ENCODE measurements at places on chromosomes 4 and X.

DNA sequence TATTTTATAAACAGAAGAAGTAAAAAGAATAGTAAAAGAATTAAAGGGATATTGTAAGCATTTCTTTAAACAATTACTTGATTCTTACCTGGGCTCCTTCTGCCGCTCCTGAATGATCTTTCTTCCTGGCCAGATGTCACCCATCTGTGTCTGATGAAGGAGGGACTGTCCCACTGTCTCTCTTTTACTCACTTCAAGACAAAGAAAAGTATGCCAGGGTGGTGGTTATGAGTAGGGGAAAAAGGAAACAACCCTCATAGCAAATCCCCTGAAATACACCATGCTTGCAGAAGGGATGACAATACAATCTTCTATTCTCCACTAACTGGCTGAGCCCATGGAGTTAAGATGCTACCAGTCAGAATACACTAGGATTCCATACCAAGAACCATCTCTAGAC lies 31.1 kb downstream of the SYTL4 start:
- no peak for DNase-seq

GRCh38 chr4:133403913-133404312 lies 254.8 kb downstream of the PCDH10 start:
- DNase-seq, result no peak

DNA sequence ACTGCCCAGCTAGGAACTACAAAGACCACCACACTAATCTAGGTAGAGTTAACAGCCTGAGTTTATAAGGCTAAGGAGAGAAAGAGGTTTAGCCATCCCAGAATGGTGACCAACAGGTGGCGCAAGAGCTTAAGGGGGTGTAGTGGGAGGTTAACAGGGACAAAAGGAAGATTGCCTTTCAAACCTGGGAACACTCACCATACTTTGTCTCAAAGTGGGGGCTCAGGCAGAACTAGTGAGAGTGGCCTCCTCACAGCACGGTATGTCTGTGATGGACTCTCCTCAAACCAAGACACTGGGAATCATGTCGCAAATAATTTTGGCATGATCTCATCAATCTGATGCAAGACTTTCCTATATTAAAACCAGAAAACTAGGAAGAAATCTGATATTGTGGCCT lies 23.4 kb downstream of the CCNI start:
- DNase-seq, result peak; percentile 33

DNA sequence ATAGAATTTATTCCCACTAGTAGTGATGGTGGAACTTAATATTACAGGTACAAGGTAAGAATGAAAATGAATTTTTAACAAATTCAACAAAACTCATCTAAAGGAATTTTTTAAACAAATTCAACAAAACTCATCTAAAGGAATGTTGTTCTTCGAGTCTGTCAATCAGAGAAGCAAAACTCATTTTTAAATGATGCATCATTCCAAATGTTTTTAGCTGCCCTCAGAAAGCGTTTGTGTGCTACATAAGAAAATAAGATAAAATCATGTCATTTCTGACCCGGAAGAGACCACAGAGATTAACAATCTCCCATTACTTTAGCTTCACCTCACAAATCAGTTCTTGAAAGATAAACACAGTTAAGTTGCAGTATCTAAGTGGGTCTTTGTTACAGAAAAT lies 129.4 kb downstream of the REELD1 start:
- no peak for DNase-seq

GRCh38 chr4:138086611-138087041 lies 155.5 kb downstream of the SLC7A11 start:
- DNase-seq, result no peak

- no peak for DNase-seq
Measured at GRCh38 chr4:86938771-86939520, 4.1 kb downstream of the AFF1 start.

- no peak for DNase-seq
Measured at GRCh38 chr4:20870436-20870835, 170.2 kb downstream of the PACRGL start.

GRCh38 chr4:153684182-153684970 lies at the start of gene TLR2:
TSS of gene TLR2 (plus strand) at chr4:153684280. CDS start at chr4:153702908, 18,628 bp downstream.
- peak; percentile 66 for DNase-seq

DNA sequence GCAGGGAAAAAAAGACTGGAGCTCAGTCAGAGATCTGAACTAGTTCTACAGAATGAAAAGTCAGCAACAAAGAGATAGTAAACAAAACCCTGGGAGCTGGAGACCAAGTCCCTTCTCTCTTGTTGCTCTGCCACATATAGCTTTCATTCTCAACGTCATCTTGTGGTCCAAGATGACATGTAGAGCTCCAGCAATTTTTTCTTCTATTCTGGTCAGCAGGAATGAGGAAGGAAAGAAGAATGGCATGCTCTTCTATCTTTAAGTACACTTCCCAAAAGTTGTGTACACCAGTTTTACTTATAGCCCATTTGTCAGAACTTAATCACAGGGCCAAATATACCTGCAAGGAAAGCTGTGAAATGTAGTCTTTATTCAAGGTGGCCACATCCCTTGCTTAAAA lies 45.6 kb downstream of the RAP2C start:
- DNase-seq, result no peak

DNA sequence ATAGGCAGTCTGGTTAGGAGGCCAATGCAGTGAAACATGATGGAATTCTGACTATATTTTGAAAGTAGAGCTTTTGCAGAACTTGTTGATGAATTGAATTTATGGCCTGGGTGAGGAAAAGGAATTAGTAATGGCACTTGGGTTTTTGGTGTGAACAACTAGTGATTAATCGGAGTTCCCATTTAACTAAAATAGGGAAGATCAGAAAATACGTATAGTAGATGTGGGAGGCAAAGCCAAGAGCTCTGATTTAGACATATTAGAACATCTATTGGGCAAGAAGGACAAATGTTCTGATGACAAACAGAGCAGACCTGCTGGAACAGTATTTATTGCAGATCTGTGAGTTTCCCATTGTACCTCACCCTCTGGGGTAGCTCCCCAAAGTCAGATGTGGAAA lies 12.3 kb upstream of the NDP start:
- DNase-seq, result no peak

DNA sequence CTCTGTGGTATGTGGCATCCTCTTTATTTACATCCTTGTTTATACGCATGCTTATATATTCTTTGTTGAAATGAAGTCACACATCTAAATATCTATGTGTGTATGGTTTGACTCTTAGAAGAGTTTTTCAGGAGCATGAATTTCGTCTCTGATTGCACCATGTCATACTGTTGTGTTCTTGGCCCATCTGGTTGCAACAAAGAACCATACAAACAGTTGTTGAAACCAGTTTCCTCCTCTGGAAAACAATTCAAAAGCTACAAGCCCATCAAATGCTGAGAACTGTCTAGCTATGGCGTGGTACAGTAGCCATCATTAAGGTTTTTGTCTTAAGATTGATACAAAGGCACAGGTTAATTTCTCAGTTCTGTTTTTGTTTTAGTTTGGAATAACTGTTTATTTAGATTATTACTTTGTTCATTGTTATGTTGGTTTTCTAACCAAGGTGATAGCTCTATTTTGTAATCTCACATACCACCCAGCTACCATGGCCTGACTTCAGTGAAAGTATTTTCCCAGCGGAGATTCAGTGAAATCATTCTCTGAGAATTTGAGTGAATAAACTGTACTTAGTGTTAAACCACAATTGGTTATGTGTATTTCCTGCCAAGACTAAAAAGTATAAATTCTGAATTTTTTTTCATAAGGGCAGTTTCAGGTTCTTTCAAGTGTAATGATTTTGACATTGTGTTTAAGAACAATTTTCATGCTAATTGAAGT lies 91.0 kb downstream of the ARHGAP24 start:
- DNase-seq, result no peak

- DNase-seq, result no peak
Measured at GRCh38 chrX:44927398-44927797, 54.4 kb downstream of the KDM6A start.

DNA sequence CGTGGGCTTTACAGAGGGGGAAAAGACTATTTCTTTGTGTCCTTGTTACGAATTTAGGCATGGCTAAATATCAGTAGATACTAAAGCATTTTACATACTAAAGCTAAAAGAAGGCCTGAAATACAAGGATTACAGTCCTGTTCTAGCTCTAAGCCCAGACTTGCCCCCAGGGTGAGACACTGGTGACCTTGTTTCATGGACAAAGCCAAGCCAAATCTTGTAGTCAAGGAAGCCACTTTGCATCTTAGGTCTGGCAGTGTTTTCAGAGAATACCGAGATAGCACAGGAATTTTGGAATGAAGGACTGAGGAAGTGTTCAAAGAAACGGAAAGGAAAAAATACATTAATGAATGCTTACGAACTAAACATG lies 733 bp upstream of the G3BP2 start:
- DNase-seq, result no peak

GRCh38 chr4:155780775-155781174 lies 22.0 kb downstream of the GUCY1B1 start:
- no peak for DNase-seq

DNA sequence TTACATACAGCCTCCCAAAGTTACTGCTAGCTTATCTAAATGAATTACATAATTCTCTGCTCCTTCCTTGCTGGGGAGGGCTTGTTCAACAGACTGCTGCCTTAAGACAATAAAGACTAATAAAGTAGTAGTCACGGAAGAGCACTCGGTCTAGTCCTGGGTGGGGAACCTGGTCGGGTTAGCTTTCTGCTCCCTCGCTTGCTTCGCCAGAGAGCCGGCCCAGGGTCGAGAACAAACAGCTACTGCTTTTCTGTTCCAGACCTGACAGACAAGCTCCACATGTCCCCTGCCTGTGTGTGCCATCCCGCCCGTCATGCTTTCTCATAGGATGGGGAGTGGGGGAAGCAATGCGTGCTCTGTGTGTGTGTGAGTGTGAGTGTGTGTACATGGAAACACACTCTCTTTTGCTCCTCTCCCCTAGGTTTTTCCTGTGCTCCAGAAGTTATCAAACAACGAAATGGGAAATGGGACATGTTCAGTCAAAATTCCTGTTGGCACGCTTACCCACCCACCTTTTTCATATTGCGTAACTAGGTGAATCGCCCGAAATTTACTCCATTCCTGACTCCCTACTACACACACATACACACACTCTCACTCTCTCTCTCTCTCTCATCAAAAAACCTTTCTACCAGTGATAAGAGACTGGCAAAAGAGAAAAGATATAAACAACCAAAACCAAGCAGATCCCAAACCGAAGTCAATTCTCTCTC lies 1.3 kb downstream of the NPY1R start:
- no peak for DNase-seq

DNA sequence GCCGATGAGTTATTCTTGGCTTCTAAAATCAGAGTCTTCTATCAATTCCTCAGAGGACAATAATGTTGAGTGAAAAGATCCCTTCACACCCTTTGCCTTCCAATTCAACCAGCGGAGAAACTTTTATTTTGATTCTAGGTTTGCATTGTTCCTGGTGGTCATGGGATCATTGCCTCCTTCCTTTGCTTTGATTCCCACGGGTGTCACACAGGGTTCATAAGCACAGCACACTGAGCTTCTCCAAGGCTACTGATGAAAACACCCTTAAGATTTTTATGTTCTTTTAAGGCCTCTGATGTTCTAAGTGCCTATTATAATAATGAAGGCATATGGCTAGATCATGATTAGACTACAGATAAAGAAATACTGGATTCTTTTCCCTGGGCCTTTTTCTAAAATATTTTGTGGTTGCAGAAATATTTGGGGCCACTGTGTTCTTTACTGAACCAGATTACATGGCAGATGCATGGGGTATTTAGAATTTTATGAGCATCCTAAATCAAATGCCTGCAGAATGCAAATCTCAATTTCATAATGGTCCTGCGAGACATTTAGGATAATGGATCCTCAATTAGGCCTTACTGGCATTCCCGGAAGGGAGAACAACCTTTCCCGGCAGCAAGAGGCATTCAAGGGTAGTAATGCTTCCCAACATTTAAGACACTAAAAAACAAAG lies 43.9 kb upstream of the FGFBP2 start:
- no peak for DNase-seq

- no peak for DNase-seq
Measured at GRCh38 chr4:7334521-7335275, 100.0 kb downstream of the PSAPL1 start.

GRCh38 chr4:154692304-154692818 lies 51.4 kb upstream of the LRAT start:
- DNase-seq, result no peak

- DNase-seq, result no peak
Measured at GRCh38 chrX:23662853-23663252, 4.4 kb upstream of the PRDX4 start.

- DNase-seq, result no peak
Measured at GRCh38 chr4:42512226-42512625, 114.9 kb downstream of the SHISA3 start.

GRCh38 chr4:2691313-2691712 lies 64.8 kb downstream of the TNIP2 start:
- DNase-seq, result no peak

GRCh38 chr4:106315968-106316772 lies at the start of the genes AIMP1 and TBCK:
TSS of gene AIMP1 (plus strand) at chr4:106316550. CDS start at chr4:106325010, 8,460 bp downstream.
TSS of gene TBCK (minus strand) at chr4:106316209. CDS start at chr4:106308960, 7,249 bp downstream.
- peak; percentile 78 for DNase-seq

GRCh38 chrX:119636419-119636818 lies 30.2 kb upstream of the NKRF start:
- DNase-seq, result no peak

DNA sequence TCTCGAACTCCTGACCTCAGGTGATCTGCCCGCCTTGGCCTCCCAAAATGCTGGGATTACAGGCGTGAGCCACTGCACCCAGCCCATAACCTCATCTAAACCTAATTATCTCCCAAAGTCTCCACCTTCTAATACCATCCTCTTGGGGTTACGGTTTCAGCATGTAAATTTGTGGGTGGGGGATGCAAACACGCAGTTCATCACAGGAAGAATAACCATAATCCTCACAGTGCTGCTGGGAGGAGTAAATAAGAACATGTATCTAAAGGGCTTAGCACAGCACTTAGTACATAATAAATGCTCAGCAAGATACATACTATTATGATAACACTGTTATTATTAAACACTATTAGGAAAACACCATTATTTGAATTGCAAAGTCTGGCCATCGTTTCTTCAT lies 116.4 kb downstream of the CORIN start:
- no peak for DNase-seq

DNA sequence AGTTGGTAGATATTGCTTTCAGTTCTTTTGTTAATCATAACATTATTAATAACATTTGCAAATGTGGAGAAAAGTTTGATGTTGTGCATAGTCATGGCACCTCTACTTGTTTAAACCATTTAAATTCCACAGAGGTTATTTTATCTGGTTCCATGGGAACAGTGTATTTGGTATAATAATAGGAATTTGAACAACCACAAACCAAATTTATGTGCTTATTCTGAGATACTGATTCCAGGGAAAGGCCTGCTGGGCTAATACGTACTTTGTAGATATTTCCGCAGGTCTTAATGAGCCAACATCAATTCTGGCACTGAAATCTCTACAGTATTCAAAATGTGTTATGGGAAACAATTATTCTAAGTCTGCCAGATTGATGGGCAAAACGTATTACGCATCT lies 319.0 kb downstream of the DKK2 start:
- no peak for DNase-seq

Data from activated B cell treated with CpG ODN at 0.5 μM for 24 hours (primary cell).